Keratinocyte (primary cell): ENCODE measurements at places on chromosomes 3 and 15.

GRCh38 chr3:54274607-54275006 is 152.3 kb downstream of the CACNA2D3 start:
- DNase-seq, result no peak

- DNase-seq, result no peak
Observed at GRCh38 chr15:99509686-99510461, 55.9 kb upstream of the MEF2A start.

DNA sequence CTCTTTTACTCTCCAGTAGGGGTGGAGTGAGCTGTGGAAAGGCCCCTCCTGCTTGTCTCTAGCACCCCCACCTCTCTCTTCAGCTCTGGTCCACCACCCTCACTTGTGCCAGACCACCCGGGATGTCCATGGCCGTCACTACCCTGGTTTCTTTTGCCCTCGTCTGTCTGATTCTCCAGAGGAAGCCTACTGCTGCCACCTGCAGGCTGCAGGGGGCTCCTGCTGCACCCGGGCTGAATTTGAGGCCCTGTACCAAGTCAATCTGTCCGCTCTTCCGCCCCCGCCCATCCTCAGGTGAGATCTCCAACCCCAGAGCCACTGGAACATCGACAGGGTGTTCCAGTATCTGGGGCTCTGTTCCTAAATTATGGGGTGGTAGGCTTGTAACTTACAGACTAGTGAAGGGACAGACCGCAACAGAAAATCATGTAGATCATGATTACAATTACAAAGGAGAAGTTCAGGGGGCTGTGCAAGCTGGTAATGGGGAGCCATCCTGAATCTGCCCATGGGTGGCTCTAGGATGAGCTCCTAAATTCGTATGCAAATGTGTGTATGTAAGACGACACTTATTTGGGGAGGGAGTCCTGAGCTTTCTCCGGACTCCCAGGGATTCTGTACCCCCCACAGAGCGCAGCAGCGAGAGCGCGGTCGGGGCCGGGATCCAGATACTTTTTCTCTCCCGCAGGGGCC is 683 bp upstream of the UNC45A start:
- peak; percentile 67 for DNase-seq

GRCh38 chr15:56982987-56983386 is 64.5 kb downstream of the TCF12 start:
- DNase-seq, result no peak

DNA sequence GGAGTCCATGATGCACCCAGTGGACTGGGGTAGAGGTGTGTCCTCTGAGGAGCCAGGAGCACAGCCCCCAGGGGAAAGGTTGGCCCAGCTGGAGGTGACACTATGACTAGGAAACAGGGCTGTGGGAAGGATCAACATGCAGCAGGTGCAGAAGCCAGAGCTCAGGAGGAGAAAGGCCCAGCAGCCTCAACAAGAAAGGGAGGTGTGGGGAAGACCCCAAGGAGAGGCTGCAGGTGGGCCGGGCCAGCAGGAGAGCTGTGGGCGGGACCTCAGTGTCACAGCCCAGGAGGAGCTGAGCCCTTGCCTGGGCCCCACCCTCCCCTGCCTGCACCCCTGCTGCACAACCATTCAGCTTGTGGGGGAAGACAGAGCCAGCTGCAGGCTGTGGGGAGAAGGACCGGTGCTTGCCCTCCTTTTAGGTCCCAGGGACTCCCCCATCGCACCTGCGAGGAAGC is 18.4 kb upstream of the KLF13 start:
- no peak for DNase-seq

- DNase-seq, result no peak
Observed at GRCh38 chr3:151560738-151561137, 99.9 kb upstream of the IGSF10 start.

- DNase-seq, result no peak
Observed at GRCh38 chr3:29152379-29152778, 128.5 kb upstream of the RBMS3 start.

DNA sequence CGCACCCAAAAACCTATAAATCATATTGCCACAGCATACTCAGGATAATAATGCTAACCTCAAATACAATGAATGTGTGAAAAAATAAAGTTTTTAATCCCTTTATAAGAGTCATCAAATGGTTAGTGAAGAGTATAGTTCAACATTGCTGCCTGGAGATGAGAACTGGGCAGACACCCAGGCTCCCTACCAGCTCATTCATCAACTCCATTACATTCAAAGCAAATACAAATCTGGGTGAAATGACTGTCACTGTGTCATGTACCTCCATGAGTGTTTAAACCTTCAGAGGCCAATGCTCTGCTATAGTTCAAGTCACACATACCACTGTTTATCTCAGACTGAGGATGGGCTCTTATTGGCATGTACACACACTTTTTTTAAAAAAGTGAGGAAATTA is 167.2 kb upstream of the KCNMB2 start:
- DNase-seq, result no peak

GRCh38 chr15:49215768-49216739 is 46.0 kb downstream of the GALK2 start:
- no peak for DNase-seq

- no peak for DNase-seq
Observed at GRCh38 chr3:135458541-135459322, 506.8 kb upstream of the PPP2R3A start.

- no peak for DNase-seq
Observed at GRCh38 chr15:86059851-86060250, 19.8 kb upstream of the AGBL1 start.

- DNase-seq, result no peak
Observed at GRCh38 chr15:100350434-100351226, 8.9 kb upstream of the ADAMTS17 start.

GRCh38 chr3:21718943-21719591 is 31.9 kb downstream of the ZNF385D start:
- no peak for DNase-seq

DNA sequence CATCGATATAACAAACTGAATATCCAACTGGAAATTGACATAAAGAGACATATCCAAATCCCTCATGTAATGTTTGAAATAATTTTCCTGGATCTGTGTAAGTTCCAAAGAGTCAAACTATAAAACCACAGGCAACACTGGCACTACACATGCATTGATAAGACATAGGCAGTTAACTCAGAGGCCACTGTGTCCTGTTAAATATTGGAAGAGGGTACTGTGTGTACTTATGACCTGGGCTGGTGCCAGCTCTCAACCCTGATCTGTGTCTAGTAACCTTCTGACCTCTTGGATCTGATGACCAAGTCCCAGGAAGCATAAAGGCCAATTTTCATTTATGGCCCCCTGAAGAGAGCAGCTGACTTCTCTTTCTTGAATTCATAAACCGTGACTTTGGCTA is 4.5 kb downstream of the NR1I2 start:
- DNase-seq, result no peak

- DNase-seq, result no peak
Observed at GRCh38 chr3:136543385-136543784, 208.8 kb downstream of the STAG1 start.

- no peak for DNase-seq
Observed at GRCh38 chr3:193174140-193174539, 66.9 kb upstream of the PLAAT1 start.

- no peak for DNase-seq
Observed at GRCh38 chr15:84814916-84815315, 2.2 kb upstream of the ALPK3 start.

- DNase-seq, result no peak
Observed at GRCh38 chr3:30749230-30749629, 142.8 kb downstream of the TGFBR2 start.

- DNase-seq, result no peak
Observed at GRCh38 chr3:181457190-181457589, 254.5 kb upstream of the SOX2 start.

GRCh38 chr3:13111873-13112520 is 38.8 kb upstream of the IQSEC1 start:
- no peak for DNase-seq

GRCh38 chr3:186990878-186991308 is 60.6 kb downstream of the ST6GAL1 start:
- DNase-seq, result no peak

GRCh38 chr15:99306694-99307338 is 55.5 kb downstream of the LRRC28 start:
- DNase-seq, result no peak

- DNase-seq, result no peak
Observed at GRCh38 chr3:100047455-100048141, 66.7 kb downstream of the FILIP1L start.

DNA sequence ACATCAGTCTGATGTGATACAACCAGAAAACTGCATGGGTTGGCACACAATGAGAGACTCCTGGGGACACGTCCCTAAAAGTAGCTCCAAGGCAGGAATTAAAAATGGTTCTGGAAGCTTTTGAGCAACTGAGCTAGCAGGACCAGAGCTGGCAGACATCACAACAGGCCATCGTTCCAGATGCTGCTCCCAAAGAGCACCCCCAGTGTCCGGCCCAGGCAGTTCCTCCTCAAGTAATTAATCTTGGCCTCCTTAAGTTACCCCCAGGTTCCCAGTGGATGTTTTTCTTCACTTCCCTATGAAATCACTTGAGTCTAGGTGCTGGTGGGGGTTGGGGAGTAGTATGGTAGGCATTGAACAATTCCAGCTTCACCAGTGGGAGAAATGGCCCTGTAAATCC is 711.6 kb downstream of the MECOM start:
- DNase-seq, result no peak

- DNase-seq, result no peak
Observed at GRCh38 chr3:132032959-132033358, 1.9 kb downstream of the CPNE4 start.

DNA sequence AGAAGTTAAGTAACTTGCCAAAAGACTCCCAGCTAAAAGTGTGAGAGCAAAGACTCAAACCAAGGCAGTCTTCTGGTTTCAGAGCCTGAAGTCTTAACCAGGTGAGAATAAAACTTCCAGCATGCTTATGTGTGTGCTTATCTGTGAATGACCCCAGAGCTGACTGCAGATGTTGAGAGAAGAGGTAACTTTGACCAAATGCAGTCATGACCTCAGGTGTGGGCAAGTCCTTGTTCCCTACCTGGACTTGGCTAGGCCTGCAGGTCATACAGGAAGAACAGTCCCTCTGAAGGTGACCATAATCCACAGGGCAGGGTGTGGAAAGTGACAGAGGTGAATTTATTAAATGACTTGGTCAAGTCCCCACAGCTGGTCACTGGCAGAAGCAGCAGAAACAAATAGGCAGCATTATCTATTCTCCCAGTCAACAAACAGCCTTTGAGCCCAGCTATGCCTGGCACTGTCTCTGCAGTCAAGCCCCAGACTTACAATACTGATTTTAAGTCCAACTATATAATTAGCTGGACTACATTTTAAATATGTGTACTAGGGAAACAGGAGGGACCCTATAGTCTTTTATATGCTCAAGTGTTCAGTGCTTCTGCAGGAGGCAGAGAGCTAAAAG is 3.0 kb upstream of the CPEB1 start:
- DNase-seq, result no peak

GRCh38 chr3:16883057-16883722 is 1.6 kb upstream of the PLCL2 start:
- DNase-seq, result no peak

GRCh38 chr3:175659670-175660350 is 800.7 kb downstream of the NAALADL2 start:
- peak; percentile 11 for DNase-seq

GRCh38 chr3:105032541-105032940 is 334.2 kb upstream of the ALCAM start:
- DNase-seq, result no peak

GRCh38 chr3:145942052-145942451 is 218.9 kb downstream of the PLOD2 start:
- no peak for DNase-seq

DNA sequence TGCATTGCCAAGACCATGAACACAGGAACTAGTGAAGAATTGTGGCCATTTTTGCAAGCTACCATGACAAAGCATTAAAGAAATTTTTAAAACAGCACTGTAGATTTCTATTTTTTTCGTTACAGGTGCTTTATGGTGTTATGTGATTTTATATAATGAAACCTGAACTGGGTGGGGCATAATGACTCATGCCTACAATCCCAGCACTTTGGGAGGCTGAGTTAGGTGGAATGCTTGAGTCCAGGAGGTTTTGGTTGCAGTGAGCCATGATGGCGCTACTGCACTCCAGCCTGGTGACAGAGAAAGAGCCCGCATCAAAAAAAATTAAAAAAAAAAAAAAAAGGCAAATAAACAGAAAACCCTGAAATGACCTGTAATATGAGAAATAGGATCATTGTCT is 846.7 kb downstream of the EPHA3 start:
- no peak for DNase-seq

- DNase-seq, result no peak
Observed at GRCh38 chr3:195896361-195897080, 11.8 kb downstream of the TNK2 start.

DNA sequence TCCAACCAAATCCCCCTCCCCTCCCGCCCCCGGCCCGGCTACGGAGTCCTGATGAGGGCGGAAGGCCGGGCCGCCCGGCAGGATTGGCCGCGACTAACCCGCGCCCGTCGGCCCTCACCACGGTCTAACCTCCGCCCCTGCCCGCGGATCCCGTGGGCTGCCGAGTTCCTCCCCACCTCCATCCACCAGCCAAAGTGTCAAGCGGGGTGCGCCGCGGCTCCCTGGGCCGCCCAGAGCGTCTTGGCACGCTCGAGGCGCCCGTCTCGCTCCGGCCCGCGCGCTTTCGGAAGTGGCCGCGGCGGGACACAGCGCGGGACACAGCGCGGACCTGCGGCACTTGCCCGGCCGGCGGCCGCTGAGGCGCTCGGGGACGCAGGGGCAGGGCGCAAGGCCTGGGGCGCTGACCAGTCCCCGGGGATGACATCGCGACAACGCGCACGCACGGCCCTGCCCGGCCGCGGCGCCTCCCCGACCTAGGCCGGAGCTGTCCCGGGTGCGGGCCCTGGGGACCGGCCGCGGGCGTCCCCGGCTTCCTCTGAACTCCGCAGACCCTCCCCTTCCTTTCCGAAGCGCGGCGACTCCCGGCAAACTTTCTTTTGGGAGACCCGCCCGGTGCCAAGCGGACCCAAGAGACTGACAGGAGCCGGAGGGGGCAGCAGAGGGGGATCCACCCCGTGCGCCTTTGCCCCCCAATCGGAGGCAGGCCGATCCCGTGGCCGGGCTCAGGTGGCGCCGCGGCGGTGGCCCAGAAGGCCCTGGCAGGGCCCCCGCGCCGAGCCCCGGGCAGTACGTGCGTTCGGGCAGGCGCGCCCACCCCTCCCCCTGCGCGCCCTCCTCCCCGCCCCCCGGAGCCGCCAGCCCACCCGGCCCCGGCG is 112.8 kb upstream of the ICE2 start:
- no peak for DNase-seq

- no peak for DNase-seq
Observed at GRCh38 chr3:65873869-65874268, 164.8 kb downstream of the MAGI1 start.

DNA sequence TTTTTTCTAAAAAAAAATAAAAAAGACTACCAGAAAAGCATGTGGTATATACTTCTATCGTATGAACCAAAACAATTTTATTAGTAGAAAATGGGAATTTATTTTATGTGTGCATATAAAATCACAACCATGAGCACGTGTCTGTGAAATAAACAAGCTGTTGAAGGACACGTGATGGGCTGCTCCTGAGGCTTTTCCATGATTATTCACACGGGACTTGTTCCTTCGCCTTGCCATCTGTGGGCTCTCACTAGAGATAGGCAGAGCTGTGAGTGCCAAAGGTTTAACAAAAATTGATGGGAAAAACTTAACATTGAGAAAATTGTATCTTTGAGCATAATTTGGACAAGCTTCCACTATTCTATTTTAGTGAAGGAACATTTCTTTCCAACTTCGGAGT is 12.4 kb upstream of the ETV5 start:
- DNase-seq, result no peak

GRCh38 chr15:72155003-72155621 is 36.9 kb downstream of the SENP8 start:
- peak; percentile 57 for DNase-seq
